Activated CD4-positive, alpha-beta T cell treated with anti-CD3 and anti-CD28 coated beads for 1 hour (primary cell): ENCODE measurements at places on chromosomes 2 and 18.

DNA sequence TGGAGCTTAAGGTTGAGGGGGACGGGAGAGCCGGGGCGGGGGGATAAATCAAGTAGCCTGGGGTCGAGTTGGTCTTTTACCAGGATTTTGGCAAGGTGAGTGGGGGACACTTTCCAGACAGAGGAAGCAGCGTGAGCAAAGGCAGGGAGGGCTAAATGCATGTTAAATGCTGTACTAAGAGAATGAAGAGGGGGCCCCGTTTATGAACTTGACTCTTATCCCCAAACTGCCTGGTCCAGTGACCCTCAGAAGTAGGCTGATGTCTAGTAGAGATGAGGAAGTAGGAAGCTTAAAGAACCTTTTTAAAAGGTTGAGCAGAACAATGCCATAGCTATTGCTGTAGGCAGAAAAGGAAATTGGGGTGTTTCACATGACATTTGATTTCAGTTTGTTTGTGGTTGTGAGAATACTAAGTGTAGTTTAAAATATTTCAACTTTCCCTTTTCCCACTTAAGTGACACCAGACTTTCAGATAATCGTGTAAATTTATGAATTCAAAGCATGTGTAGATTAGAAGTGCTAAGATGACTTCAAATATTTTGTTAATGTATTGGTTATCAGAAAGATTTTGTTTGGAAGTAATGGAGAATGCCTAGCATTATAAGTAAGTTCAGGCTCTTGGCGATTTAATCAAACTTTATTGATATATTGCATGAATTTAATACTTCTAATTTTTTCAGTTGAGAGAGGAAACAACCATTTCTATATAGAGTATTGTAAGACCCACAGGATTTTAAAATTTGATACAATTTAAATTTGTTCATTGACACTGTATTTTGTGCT, 1.8 kb downstream of the REL start:
- no peak for DNase-seq

DNA sequence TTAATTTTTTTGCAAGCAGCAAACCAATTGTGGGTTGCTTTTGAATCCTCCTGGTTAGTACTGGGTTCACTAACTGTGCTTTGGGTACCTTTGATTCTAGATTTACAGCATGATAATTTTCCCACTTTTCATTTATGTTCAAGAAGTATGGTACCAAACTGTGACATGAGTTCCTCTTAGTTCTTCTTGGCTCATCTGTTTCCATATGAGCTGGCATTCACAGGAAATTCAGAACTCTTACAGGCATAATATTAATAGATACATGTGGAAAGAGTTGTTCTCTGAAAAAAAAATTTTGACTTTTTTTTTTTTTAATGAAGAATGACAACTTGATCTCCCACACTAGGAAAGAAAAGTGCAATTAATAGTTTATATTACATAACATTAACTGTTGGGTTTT, 59.4 kb downstream of the FMNL2 start:
- DNase-seq, result no peak

DNA sequence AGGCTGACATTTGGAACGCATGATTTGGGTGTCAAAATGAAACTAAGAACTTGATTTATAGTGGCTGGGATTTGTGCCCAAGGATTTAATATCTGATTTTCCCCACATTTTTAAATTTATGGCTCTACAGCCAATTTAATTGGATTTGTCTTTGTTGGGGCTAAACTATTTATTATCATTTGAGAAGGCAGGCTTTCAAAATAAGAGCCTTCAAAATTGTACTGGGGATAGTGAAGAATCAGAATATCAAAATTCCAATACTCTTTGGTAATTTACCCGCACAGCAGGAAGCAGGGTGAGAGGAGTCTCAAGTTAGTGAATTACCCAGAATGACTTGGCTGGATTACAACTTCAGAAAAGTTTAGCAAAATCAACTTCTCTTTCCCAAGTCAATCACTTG, 278.1 kb downstream of the LRATD1 start:
- DNase-seq, result no peak

DNA sequence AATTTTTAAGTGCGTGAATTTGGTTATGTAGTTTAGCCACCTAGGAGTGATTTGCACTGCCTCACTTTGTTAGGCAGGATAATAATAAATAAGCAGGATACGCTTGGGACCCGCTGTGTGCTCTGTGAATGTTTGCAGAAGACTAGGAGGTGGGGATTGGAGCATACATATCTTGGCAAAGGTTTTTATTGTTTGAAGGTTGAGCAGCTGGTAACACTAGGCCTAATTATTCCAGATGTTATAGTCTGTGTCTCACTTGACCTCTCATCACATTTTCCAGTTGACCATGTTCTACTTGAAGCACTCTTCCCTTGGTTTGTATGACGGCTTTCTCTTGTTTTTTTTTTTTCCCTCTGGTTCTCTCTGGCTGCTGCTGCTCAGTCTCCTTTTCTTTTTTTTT, 42.7 kb downstream of the FHOD3 start:
- no peak for DNase-seq

- DNase-seq, result no peak
Measured at GRCh38 chr2:186889101-186889879, 40.3 kb upstream of the ZSWIM2 start.

- no peak for DNase-seq
Measured at GRCh38 chr2:186644791-186645190, 49.1 kb upstream of the FAM171B start.

DNA sequence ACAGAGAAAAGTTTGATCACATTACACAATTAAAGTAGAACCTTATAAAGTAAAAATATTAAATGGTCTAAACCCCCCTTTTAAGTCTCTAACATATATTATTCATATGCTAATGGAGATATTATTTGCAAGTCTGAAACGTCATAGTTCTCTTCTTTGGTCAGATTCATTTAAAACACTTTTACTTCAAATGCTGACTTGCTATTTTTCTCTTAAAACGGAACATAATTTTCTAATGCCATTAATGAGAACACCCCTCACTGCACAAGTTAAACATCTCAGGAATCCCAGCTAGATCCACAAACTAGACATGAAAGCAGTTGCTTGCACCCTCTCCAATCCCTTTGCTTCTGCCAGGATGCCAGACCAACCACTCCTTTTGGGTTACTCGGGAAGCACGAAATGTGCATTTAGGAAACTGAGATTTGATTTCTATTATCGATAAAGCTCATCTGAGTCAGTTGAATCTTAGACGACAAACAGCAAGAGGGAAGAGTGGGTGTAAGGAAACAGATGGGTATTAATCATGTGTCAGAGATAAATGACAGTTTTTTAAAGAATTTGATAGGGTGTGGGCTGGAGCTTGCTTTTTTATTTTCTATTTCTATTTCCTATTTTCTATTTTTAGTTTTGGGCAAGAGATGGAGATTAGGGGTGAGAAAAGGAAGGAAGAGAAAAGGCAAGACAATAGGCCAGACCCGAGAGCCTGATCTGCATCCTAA, 1.5 kb downstream of the ADD2 start:
- no peak for DNase-seq

GRCh38 chr2:210072493-210072892, 70.1 kb downstream of the RPE start:
- DNase-seq, result no peak

GRCh38 chr2:144323946-144324345, 196.0 kb downstream of the ZEB2 start:
- DNase-seq, result no peak
